ENCODE measurements at places on chromosomes 7 and 10.

- H3K27me3 ChIP-seq = no peaks in the 10 kb centered on the region
- H3K4me1 ChIP-seq = no peaks in the 10 kb centered on the region
- no peak overlapping the region for H3K27ac ChIP-seq
- DNase-seq = no peak
- no peak overlapping the region for H3K4me3 ChIP-seq
Measured at GRCh38 chr7:39651265-39651664, 27.9 kb downstream of the RALA start.

DNA sequence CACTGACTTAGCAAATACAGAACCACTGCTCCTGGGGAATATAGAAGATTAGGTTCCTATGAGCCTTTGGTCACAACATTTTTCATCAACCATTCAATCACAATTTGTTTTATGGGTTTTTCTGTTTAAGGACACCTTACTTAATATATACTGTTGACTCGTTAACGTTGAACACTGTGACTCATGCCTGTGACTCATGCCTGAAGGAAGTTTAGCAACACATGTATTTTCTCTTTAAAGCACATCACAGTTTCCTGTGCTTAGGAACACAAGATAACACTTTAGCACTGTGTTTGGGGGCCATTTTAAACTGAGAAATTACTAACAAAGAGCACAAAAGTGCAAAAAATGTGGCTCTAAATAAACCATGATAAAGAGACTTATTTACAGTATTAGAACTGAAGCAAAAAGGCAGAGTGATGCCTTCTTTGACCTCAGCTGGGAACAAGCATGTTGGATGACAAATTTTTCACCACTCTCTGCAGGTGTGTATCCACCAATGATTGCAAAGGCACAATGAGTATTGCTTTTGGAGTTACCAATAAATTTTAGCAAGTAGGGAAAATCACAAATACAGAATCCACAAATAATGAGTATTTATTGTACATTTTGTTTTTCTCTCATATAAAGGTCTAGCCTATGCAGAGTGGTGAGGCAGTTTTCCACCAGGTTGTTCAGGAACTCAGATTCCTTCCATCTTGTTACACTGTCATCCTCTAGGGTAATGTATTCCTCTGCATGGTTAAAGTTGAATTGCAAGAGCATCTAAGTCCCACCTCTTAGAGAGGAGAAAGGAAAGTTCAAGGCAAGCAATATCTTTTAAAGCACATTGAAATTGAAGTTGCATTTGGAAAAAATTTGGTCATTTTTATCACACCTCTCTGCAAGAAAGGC lies 7.3 kb downstream of the FGFBP3 start:
- no peaks in the 10 kb centered on the region for H3K27me3 ChIP-seq
- no peaks in the 10 kb centered on the region for H3K36me3 ChIP-seq
- no peaks in the 10 kb centered on the region for H3K4me1 ChIP-seq
- no peak overlapping the region for H3K27ac ChIP-seq
- DNase-seq = peak; percentile 65
- no peak overlapping the region for H3K4me3 ChIP-seq

- H3K27me3 ChIP-seq = no peaks in the 10 kb centered on the region
- no peaks in the 10 kb centered on the region for H3K4me1 ChIP-seq
- no peak overlapping the region for H3K4me3 ChIP-seq
- H3K27ac ChIP-seq = no peak overlapping the region
- no peaks in the 10 kb centered on the region for H3K36me3 ChIP-seq
Measured at GRCh38 chr10:130021383-130021950, 57.4 kb upstream of the EBF3 start.

DNA sequence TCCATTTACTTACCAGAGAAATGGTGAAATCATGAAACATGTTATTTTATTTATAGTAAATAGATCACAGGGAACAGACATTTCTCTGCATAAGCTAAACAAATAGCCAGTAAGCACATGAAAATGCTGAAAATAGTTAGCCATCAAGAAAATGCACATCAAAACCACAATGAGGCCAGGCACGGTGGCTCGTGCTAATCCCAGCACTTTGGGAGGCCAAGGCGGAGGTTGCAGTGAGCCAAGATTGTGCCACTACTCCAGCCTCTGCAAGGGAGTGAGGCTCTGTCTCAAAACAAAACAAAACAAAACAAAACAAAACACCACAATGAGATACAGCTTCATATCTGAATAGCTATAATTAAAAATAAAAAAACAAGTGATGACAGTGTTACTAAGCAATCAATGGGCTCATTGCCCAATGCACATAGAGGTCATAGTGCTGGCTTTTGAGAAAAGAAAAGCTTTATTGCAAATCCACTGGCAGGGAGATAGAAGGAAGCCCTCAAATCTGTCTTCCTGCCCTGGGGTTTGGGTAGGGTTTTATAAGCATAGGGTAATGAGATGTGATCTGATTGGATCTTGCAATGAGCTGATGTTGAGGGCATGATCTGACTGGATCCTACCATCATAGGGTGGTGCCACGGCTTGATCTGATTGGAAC lies 16.2 kb downstream of the CSTF2T start:
- H3K27ac ChIP-seq = no peak overlapping the region
- no peak for DNase-seq
- no peak overlapping the region for H3K4me3 ChIP-seq
- no peaks in the 10 kb centered on the region for H3K27me3 ChIP-seq

GRCh38 chr7:44693641-44694313 lies 54.9 kb upstream of the ZMIZ2 start:
- H3K27me3 ChIP-seq = no peaks in the 10 kb centered on the region
- peaks cover 19% of the 10 kb centered on the region for H3K36me3 ChIP-seq
- DNase-seq = peak; percentile 39
- H3K27ac ChIP-seq = no peak overlapping the region

DNA sequence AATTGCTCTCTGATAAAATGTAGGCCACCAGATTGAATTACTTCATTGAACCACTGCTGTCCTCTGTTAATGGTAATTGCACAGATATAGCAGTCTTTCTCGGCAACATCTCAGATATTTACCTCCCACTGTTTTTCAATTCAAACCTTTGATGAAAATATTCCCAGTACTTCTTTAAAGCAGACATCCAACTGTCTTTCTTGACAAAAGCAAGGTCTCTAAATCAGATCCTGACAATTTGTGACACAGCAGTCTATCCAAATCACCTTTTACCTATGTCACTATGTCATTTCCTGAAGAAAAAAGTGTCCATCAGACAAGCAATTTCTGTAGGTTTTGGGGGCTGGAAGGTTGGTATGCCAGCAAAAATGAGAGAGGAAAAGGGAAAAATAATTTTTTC lies 555.7 kb downstream of the AUTS2 start:
- no peak overlapping the region for H3K4me3 ChIP-seq
- DNase-seq = no peak
- H3K27me3 ChIP-seq = no peaks in the 10 kb centered on the region
- no peak overlapping the region for H3K27ac ChIP-seq

DNA sequence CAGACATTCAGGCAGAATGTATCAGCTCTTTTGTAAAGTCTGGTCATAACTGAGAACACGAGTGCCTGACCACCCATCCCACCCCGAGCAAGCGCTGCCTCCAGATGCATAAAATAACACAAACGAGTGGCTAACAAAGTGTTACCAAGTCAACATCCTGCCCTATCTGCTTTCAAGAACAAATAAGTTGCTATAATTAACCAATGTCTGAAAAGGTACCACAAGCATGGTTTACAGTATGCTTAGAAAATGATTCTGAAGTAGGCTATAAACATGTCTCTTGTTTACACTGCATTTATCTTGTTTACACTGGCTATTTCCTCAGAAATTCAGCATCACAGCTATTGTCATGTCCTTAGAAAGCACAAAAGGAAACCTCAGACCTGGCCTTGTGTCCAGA lies 49.5 kb downstream of the PIK3AP1 start:
- no peaks in the 10 kb centered on the region for H3K27me3 ChIP-seq
- no peak overlapping the region for H3K27ac ChIP-seq
- no peaks in the 10 kb centered on the region for H3K4me1 ChIP-seq
- no peaks in the 10 kb centered on the region for H3K36me3 ChIP-seq

All from mesendoderm (in vitro differentiated cells).